ENCODE measurements at places on chromosomes 4 and X.

- peak; percentile 38 for DNase-seq
Measured at GRCh38 chr4:8274765-8275547, 5.4 kb downstream of the HTRA3 start.

DNA sequence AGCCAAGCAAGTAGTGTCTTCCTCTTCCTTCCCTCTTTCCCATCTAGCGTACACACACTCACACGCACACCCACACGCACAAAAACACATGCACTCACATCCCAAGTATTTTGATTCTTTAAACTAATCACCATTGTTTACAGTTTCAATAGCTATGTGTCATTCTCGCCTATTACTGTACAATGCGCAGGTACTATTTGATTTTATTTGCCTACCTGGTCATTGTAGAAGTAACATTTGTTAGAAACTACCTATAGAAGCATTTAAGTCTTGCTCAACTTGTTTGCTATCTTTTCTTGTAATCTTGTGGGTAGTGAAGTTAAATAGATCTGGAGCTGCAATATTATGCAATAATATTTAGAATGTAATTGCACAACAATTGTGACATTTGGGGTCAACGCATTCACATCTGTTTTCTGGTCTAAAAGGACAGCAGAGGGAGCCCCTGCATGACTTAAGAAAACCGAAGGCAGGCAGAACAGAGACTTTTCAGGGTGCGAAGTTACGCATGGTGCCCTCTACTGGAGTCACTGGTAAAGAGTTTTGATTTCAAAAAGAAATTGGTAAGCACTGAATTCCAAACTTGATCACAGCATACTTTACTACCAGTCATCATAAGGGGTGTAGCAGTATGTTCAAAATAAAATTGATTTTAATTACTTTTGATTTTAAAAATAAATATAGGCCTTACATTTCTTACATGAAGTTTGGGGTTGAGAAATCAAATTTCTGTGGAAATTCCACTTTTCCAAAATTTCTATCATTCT is 503.3 kb upstream of the FAM241A start:
- peak; percentile 5 for DNase-seq

DNA sequence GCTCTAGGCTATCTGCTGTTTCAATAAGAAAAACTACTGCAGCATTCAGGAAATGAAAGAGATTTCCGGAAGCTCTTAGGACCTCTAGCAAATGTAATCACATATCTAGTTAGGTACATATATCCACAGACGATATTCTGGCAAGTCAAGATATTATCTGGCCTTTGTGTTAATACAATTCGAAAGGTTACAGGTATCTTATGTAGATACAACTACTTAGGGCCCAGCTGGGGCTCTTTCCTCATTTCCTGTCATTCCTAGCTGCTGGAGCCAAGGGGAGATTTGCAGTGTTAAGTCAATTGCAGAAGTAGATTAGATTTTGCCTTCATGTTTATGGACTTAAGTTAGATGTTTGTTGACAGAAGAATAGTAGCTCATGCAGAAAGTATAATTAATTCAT is 299.5 kb downstream of the ARHGAP24 start:
- DNase-seq: no peak

- no peak for DNase-seq
Measured at GRCh38 chr4:173171098-173171497, 2.5 kb downstream of the GALNT7 start.

GRCh38 chrX:22012051-22012450 is 20.1 kb upstream of the PHEX start:
- DNase-seq: no peak

GRCh38 chrX:38880296-38880854 is 79.1 kb downstream of the MID1IP1 start:
- DNase-seq: no peak

GRCh38 chr4:128256539-128256938 is 31.1 kb downstream of the PGRMC2 start:
- no peak for DNase-seq

DNA sequence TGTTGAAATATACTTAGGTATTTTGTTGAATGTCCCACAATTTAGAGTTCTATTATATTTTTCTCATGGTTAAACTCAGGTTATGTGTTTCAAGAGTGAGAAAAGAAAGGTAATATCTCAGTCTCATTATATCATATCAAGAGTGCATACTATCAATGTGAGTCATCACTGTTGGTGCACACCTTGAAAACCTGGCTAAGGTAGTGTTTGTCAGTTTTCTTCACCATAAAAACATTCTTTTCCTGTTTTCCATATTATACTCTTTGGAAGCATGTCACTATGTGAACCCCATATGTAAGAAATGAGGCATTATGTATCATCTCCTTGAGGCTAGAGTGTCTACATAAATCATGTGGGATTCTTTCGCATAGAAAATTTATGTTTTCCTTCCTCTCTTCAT is 307.6 kb upstream of the CTSO start:
- no peak for DNase-seq

DNA sequence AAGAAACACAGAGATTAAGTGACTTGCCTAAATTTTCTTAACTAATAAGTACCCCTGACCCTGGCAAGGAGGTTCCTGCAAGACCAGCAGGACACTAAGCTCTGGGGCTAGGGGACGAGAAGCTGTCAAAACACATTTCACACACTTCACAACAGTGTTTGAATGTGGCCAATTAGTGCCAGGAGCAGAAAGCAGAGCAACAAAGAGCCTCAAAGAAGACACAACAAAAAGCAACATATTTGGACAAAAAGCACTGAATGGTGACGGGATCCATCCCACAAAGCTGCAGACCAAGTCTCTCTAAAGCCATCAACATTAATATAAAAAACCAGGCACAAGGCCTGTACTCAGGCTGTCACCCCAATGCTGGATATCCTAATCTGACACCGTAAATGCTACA is 361.9 kb upstream of the RASGEF1B start:
- no peak for DNase-seq

DNA sequence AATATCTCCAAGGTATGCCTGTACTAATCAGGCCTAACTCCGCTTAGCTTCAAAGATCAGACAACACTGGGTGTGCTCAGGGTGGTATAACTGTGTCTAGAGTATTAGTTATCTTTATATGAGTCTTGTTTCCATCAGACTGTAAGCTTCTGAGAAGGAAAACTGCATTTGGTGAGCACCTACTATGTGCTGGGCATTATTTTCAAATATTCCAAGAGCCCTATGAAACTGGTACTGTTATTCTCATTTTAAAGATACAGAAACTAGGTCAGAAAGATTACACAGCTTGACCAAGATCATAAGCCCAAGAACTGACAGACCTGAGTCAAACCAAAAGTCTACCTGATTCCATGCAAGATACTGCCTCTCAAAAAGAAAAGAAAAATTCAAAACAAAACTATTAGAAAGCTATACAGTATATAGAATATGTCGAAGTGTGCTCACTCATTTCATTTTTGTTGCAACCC is 44.4 kb downstream of the LRBA start:
- DNase-seq: no peak

GRCh38 chr4:86359944-86360478 is at the start of gene MAPK10:
MAPK10 (minus strand) TSS chr4:86360053.
- DNase-seq: peak; percentile 83

GRCh38 chrX:73289039-73289438 is 74.4 kb upstream of the NAP1L2 start:
- DNase-seq: no peak

DNA sequence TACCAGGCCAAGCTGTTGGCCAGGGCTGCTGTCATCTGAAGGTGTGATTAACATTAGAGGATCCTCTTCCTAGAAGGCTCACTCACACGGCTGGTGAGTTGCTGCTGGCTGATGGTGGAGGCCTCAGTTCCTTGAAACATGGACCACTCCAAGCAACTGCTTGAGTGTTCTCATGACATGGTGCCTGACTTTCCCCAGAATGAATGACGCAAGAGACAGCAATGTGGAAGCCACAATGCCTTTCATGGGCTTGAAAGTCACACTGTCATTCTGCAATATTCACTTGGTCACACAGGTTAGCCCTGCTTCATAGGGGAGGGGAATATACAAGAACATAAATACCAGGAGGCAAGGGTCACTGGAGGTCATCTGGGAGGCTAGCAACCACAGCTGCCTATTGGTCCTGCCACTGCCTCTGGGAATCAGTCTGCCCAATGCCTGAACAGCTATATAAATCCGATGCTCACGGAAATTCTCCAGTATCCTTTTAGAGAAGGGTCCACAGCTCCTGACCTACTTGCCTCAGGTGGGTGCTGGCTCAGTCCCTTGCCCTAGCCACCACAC is 97.1 kb upstream of the MAML3 start:
- DNase-seq: no peak

DNA sequence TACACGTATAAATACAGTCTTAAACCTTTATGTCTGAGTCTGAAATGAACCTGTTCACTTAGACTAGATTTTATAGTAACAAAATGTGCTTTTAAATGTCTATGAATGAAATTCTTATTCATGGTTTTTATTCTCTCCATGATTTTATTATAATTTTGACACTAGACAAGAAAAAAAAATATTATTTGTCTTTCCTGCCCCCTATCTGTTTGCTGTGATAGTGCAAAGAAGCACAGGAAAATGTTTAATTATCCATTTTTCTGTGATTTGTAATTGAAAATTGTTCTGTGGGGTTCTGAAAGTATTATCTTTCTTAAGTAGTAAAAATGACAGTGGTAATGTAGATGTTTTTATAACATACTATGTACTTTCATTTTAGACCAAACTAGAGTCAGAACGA is 52.0 kb downstream of the INTS6L start:
- no peak for DNase-seq

- DNase-seq: peak; percentile 74
Measured at GRCh38 chr4:98657531-98658286, 702 bp downstream of the TSPAN5 start.

DNA sequence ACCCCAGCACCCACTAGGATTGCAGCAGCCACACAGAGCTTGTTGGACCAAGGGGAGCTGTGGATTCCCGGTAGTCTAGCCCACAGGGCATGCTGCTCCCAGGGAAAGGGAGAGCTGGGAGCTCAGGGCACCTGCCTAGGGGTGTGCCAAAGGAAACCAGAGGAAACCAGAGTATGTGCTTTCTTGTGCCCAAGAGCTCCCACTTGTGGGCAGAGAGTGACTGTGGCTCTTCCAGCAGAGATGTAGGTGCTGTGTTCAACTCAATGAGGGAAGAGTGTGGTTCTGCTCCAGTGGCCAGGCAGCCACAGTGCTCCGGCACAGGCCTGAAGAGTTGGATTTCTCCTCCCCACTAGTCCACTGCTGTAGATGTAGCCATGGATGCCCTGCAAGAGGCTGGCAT is 1050.0 kb upstream of the INTU start:
- DNase-seq: no peak

DNA sequence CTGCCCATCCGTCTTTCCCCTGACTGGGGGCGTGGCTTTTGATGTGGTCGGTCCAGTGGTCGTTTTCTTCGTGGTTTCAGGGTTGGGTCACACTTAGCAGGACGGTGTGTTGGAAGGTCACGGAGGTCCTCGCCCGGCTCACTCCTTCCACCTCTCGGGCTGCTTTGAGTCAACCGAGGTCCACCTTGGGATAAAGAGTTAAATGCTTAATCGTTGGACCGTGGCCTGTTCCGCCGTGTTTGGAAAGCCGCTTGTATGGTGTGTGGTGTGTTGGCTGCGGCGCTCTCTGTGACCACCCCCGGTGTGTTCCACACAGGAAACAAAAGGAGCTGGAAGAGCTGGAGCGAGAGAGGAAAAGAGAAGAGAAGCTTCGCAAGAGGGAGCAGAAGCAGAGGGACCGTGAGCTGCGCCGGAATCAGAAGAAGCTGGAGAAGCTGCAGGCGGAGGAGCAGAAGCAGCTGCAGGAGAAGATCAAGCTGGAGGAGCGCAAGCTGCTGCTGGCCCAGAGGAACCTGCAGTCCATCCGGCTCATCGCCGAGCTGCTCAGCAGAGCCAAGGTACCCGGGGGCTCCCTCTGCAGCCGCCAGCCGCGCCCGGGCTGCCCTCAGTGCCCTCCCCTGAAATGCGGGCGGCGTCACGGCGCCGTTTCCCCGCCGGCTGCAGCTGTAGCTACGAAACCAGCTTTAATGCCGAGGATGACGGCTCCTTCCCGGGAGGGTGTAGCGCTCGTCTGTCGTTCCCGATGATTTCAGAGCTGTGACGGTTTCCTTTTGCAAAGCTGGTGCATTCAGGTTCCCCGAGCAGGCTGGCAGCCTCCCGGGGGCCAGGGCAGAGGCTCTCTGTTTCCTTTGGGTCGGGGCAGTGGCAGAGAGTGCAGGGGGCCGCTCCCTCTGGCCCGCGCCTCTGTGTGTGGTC is 7.7 kb downstream of the AKAP17A start:
- DNase-seq: no peak

DNA sequence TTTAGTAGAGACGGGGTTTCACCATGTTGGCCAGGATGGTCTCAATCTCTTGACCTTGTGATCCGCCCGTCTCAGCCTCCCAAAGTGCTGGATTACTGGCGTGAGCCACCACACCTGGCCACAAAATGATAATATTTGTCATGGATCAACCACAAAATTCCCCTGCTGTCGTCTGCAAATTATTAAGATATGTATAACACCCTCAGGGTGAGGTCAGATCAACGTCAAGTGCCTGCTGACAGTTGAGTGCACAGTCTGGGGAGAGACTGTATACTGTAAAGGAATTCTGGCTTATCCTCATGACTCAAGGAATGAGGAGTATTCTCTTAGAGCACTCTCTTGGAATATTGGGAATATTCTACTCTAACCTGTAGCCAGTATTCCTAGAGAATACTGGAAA is 11.2 kb downstream of the EPGN start:
- no peak for DNase-seq

DNA sequence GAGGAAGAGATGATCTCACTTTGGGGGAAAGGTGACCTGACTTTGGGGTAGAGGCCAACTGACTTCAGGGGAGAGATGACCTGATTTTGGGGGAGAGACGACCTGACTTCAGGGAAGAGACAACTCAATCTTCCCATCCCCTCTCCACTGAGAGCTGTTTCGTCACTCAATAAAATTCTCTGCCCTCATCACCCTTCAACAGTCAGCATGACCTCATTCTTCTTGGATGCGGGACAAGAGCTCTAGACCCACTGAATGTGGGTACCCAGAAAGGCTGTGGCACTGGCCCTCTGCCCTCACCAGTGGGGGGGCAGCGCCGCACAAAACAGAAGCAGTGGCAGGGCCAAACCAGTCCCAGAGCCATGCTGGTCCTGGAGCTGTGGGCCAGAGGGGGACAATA is 34.6 kb downstream of the ATXN3L start:
- DNase-seq: no peak

- DNase-seq: no peak
Measured at GRCh38 chrX:12987900-12988594, 13.1 kb downstream of the TMSB4X start.

DNA sequence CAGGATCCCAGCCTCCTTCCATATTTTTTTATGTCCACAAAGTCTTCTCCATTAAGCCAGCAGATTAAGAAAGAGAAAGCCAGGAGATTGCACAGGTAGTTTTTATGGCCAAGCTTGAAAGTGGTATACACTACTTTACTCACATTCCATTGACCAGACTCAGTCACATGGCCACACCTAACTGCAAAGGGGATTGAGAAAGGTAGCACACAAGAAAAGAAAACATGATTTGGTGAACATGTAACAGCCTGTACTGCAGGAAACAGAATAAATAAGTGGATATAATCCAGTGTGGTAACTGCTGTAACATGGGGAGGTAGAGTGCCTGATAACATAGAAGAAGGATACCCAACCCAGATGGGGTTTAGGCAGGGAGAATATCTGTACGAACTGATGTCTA is 43.9 kb downstream of the HOPX start:
- no peak for DNase-seq

GRCh38 chrX:110383414-110383813 is 24.8 kb downstream of the RTL9 start:
- no peak for DNase-seq

- DNase-seq: no peak
Measured at GRCh38 chr4:11635342-11635741, 206.6 kb upstream of the HS3ST1 start.

- no peak for DNase-seq
Measured at GRCh38 chr4:74796631-74797030, 2.3 kb upstream of the BTC start.

- no peak for DNase-seq
Measured at GRCh38 chrX:31547416-31547815, 475.6 kb upstream of the FTHL17 start.
